ENCODE measurements at places on chromosomes 4 and X. TPM values are rescaled to one million over a fixed set of nuclear protein-coding genes. Genes with fewer than 3 reads are reported as not detected.

DNA sequence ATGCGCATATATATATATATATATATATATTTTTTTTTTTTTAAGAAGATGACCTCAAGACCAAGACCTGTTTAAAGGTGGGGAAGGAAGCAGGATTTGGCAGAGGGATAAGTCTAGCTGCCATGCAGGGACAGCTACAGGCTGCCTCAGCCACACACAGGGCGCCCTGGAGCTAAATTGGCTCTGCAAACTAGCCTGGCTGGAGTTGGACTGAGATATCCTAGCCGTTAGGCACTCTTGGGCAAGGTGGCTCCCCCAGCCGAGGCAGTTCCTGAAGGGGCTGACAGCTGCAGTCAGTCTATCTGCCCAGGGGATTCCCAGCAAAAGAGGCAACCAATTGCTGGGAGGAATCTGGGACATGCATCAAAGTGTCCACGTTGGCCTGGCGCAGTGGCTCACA, 21.9 kb downstream of the TRIML1 start:
- DNase-seq: no peak

DNA sequence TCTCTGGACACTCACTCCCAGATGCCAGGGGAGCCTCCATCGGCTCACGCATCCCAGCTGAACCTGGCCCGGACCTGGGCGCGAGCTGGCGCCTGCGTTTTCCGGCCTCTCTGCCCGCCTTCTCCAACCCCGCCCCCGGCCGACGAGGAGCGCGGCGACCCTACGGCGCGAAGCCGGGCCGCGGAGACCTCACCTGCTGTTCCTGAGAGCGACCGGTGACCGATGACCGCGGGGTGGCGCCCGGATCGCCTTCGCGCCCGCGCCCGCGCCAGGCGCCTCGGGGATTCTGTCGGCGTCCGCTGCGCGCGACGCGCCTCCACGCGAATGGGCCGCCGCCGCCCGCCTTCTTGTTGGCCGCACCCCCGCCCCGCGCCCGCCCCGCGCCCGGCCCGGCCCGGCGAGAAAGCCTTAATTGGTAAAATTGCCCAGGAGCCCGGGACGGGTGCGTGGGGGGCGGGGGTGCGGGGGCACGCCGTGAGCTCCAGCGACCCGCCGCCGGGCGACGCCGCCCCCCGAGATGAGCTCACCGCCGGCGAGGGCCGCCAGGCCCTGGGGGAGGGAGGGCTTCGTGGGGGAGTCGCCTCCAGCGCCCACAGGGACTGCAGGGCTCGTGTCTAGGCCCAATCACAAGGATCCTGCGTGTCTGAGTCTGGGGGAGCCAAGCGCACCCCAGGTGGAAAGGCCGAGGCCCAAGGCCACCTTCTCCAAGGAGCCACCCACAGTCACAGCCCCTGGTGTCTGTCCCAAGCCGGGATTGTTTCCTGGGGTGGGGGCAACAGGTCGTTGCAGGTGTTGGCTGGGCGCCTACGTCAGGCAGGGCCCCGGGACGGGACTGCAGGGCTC, at the start of gene FLNA:
Gene FLNA (minus strand): TSS at position 322 of the 843 bp plus-strand sequence. CDS start 3,389 bp downstream, outside the sequence.
- no peak for DNase-seq

- no peak for DNase-seq
Measured at GRCh38 chr4:22614114-22614513, 78.6 kb upstream of the GBA3 start.

Gene PARM1
- 92.3 TPM for total RNA-seq

GRCh38 chr4:54149323-54149722, 49.4 kb downstream of the GSX2 start:
- no peak for DNase-seq

GRCh38 chr4:82201303-82201702, 172.5 kb downstream of the HNRNPD start:
- peak; percentile 18 for DNase-seq

DNA sequence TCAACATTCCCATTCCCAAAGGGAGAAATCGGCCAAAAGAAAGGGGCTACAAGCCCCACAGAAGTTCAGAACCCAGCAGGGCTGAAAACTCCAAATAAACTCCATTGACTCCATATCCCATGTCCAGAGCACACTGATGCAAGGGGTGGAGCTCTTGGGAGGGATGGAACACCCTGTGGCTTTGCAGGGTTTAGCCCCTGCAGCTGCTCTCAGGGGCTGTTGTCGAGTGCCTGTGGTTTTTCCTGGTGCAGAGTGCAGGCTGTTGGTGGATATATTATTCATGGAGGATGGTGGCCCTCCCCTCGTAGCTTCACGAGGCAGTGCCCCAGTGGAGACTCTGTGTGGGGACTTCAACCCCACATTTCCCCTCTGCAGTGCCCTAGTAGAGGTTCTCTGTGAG, 53.7 kb downstream of the PDGFRA start:
- DNase-seq: no peak

DNA sequence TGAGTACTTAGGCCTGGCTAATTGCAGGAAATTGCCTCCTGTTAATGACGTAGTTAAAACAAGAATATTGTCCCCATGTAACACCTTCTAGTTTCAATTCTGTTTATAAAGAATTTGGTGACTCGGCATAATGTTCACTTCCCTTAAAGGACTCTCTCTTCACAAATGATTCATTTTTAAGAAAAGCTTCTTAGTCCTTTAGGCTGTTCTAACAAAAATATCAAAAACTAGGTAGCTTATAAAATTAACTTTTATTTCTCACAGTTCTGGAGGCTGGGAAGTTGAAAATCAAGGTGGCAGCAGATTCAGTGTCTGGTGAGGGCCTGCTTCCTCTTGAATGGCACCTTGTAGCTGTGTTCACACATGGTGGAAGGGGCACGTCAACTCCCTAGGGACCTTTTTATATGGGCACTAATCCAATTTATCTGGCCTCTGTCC, 23.8 kb downstream of the COL25A1 start:
- no peak for DNase-seq

- DNase-seq: no peak
Measured at GRCh38 chr4:170109586-170110284, 20.0 kb upstream of the AADAT start.

Gene PRMT9
- 7.8 TPM for total RNA-seq

- no peak for DNase-seq
Measured at GRCh38 chr4:111952688-111953087, 192.6 kb upstream of the FAM241A start.

DNA sequence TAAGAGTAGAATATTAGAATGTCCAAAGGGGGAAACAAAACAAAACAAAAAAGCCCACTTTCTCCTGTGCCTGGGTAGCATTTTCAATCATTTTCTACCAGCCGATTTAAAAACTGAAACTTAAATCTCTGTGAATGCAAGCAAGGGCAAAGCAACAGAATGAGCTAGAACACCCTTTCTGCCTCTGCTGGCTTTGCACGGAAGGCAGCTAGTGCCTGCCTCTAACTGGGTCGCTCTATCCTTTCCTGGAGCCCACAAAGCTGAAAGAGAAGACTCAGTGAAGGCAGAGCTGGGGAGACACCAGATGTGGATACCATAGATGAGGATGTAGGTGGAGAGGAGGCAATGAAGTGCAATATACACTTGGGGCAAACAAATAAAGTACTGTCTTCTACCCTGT, 248.9 kb upstream of the TTC29 start:
- no peak for DNase-seq

GRCh38 chrX:20517565-20517964, 250.9 kb upstream of the RPS6KA3 start:
- no peak for DNase-seq

- DNase-seq: no peak
Measured at GRCh38 chr4:108052558-108053120, 63.0 kb downstream of the HADH start.

DNA sequence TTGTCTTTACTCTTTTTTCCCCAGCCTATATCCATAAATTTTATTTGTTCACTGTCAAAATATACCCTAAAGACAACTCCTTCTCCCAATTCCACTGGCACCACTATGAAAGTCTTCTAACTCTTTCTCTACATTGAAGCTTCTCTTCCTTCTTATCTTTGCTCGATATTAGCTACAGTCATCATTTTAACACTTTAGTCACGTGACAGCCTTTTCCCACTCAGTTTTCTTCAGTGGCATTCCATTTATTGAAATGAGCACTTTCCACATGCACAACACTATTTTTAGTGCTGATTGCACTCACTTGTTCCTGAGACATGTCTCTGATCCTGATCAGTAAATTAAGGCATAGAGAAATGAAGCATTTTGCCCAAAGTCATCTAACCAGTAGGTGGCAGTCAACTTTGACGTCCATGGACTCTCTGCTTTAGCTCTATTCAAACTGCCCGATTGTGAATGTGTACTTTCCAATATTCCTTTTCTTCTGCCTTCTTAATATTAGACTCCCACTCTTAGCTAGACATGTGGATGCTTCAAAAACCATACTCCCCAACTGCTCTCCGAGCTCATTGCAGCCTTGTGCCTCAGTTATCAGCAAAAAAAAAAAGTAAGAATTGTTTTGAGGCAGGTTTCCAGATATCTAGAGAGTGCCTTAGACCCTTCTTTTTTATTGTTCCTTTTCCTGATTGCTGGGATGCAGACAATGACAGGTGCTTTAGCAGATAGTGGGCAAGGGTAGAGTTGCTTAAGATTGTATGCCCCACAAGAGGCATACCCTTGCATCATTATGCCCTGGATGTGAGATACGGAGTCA, 394.4 kb upstream of the ADGRL3 start:
- DNase-seq: no peak

GRCh38 chr4:40865696-40866095, 115.9 kb downstream of the NSUN7 start:
- DNase-seq: no peak

GRCh38 chr4:166432842-166433241, 559.8 kb downstream of the TLL1 start:
- DNase-seq: no peak

All from mucosa of gallbladder (tissue), 1 donor.